ENCODE measurements at places on chromosomes 11 and 22. TPM values are rescaled to one million over a fixed set of nuclear protein-coding genes. Genes with fewer than 3 reads are reported as not detected.

DRD4 gene
- total RNA-seq, result not detected

SLC22A8 gene
- total RNA-seq, result not detected

SEPTIN5 gene
- 147 TPM for total RNA-seq

PDE2A gene
- 37.1 TPM for total RNA-seq

LRRC75B gene
- total RNA-seq, result 13.7 TPM

CBX6 gene
- 80.1 TPM for total RNA-seq

NLRP10 gene
- total RNA-seq, result 0.14 TPM

- no peak for DNase-seq
Observed at GRCh38 chr11:12056119-12056518, 47.7 kb upstream of the DKK3 start.

DNA sequence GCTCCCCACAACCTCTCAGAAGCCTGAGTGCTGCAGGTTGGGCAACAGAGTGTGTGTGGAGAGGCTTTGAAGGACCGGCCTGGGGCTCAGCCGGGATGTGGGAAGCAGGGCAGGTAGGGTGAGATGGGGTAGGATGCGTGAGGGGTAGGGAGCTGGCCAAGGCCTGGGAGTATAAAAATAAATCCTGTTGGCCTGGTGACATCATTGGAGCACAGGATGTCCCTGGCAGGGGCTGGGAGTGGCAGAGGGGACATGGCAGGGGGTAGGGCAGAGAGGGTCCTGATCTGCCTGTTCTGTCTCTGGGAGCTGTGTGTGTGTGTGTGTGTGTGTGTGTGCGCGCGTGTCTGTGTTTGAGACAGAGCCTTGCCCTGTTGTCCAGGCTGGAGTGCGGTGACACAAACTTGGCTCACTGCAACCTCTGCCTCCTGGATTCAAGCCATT lies 28.6 kb downstream of the TEF start:
- DNase-seq, result no peak

- DNase-seq, result no peak
Observed at GRCh38 chr11:120235024-120235628, 4.8 kb upstream of the POU2F3 start.

DNA sequence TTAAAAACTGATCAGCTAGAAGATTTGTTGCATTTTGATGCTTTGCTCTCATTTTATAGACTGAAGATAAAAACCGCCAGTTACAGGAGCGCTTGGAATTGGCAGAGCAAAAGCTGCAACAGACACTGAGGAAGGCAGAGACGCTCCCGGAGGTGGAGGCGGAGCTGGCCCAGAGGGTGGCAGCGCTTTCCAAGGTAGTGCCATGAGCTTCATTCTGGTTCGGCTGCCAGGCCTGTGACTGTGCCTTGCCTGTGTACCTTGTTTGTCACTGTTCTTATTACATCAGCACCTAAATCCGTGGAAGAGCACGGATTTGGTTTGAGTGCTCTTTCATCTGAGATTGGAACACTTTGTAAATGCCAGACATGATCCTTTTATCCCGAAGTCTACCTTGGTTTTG lies 61.4 kb downstream of the PPFIA1 start:
- DNase-seq, result no peak

GRCh38 chr11:88629496-88629895 lies 292.0 kb upstream of the CTSC start:
- no peak for DNase-seq

- DNase-seq, result no peak
Observed at GRCh38 chr22:19776433-19777031, 16.0 kb downstream of the TBX1 start.

- DNase-seq, result no peak
Observed at GRCh38 chr11:94588366-94588942, 21.3 kb downstream of the PIWIL4 start.

DNA sequence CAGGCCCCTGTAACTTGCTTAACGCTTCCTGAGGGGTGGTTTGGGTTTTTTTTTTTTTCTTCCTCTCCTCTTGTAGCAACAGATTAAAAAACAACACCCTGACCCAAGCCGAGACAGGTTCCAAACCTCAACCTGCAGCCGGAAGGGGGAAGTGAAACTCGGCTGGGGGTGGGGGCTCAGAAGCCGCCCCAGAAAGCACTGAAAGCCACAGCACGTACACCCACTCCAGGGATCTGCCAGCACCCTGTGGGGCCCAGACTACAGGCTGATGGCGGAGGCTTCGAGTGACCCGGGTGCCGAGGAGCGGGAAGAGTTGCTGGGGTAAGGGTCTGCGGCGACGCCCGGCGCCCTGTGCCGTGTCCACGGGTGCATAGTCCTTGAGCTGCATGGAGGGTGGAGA lies at the start of gene LSP1:
Gene LSP1 (plus strand): TSS at position 208 of the 400 bp plus-strand sequence. CDS start 61 bp downstream, at position 269.
- DNase-seq, result no peak

GRCh38 chr11:96486890-96487611 lies 97.2 kb downstream of the JRKL start:
- no peak for DNase-seq

DNA sequence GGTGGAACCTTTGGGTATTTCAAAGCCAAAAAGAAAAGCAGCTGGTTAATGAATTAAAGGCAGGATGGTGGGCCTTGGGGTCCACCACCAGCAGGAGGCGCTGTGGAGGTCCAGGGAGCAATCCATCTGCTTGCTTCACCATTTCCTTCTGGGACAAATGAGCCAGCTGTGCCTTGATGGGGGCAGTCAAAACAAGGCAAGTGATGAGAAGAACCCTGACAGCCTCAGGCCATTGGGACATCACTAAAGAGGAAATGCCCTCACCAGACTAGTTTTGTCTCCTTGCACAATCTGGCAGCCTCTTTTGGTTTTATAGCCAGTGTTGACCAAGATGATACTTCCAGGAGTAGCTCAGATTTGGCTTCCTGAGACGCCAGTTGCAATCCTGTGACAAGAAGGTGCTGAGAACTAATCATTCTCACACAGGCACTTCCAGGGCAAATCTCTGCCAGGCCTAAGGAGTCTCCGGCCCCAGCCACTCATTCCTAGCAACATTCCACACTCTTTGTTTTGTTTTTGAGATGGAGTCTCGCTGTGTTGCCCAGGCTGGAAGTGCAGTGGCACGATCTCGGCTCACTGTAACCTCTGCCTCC lies 38.2 kb upstream of the WEE1 start:
- peak; percentile 23 for DNase-seq
